ENCODE measurements at places on chromosomes 3 and 15.

DNA sequence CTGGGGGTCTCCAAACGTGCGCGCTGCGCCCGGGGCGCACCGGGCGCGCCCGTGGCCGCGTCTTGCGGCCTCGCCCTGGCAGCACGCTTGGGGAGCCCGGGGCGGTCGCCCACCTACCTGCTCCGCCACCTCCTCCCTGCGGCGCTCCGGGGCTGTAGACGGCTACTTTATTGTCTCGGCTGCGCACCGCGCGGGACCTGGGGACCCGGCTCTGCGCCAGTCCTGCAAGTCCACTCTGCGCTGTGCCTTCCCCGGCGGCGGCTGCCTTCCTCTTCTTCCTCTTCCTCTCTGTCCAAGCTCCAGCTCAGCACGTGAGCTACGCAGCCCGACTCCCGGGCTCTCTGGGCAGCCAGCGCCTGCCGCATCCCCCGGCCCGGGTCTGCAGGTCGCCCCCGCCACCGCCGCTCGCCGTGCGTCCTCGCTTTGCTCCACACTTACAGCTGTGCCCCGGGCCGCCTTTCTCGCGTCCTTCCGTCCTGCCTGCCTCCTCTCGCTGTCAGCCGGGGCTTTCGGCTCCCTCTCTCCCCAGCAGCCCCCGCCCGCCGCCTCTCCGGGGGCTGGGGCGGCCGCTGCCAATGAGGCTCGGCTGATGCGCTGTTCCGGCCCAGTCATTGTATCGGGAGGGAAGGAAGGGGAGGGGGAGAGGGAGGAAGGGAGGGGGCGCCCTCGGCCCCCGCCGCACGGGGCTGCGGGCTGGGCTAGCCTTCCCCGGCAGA, 156.4 kb upstream of the FRMD4B start:
- peak; percentile 18 for DNase-seq

DNA sequence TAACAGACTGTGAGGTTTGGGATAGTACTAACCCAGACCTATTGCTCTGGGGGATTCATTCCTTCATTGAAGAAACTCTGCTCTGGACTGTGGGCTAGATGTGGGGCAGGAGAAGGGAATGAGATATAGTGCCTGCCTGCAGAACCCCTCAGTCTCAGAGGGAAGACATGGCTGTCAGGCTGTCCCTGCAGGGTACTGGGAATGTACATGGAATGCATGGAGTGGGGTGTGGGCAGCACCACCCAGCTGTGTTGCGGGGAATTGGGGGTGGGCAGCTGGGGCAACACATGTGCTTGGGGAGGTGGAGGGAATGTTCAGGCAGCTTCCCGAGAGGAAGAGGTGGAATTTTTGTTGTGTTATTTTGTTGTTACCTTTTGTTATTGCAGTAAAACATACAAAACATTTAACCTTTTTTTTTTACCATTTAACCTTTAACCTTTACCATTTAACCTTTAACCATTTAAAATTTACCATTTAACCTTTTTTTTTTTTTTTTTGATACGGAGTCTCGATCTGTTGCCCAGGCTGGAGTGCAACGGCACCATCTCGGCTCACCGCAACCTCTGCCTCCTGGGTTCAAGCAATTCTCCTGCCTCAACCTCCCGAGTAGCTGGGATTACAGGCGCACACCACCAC, 7.3 kb downstream of the PAQR5 start:
- no peak for DNase-seq

- DNase-seq, result no peak
Measured at GRCh38 chr15:94259121-94259751, 27.9 kb downstream of the MCTP2 start.

DNA sequence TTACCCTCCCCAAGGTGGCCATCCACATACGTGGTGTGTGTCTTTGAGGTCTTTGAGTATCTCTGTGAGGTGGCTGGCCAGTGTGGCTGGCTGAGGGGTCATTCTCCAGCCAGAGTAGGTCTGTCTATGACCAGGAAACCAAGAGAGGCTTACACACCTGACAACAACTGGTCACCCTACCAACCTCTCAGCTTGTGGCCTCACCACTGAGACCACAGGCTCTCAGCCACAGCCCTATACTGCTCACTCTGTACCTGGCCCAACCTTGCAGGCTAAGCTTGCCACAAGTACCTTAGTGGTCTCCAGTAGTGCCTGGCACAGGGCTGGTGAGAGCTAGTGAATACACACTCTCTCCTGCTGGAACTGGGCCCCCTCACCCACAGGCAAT, 5.1 kb downstream of the HEMK1 start:
- no peak for DNase-seq

DNA sequence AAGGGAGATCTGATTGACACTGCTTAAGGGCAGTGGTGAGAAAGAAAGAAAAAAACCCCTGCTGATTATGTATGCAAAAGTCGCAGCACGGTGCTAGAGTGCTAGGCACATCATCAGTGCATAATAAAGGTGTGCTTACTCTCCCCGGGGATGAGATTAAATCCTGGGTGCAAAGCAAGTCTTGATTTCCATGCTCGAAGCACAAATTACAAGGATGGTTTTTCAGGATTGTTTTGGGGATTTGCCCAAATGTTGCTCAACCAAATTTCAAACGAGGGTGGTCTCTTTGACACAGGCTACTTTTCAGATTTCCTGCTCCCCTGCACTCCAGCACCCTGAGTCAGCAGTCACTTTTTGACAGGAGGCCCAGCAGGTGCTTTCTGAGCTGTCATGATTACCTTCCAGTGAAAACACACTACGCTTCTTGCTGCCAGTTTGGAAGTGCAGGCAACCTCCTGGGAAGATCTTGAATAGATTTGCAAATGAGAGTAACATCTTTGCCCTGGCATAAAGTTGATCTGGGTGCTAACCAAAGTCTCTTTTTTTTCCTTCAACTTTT, 167.5 kb upstream of the TRIM42 start:
- DNase-seq, result no peak

- DNase-seq, result peak; percentile 57
Measured at GRCh38 chr3:48634661-48635221, 520 bp downstream of the SLC26A6 start.

GRCh38 chr3:66472313-66473134, 28.3 kb downstream of the LRIG1 start:
- no peak for DNase-seq

DNA sequence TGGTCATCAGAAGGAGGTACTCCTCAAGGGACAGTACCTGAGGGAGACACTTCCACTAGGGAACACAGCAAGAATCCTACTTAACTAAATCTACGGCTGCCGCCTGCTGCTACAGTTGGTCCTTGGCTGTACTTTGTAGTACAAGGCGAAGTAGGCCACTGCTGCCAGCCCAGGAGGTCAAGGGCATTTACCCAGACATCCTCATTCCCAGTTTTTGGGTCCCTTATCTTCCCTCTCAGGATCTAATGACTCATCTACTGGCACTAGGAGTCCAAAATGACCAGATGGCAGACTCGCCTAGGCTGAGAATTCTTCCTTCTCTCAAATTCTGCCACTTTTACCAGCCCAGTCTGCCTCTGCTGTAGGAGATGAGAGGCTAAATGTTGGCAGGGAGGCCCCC, 27.1 kb upstream of the LAMP3 start:
- no peak for DNase-seq

DNA sequence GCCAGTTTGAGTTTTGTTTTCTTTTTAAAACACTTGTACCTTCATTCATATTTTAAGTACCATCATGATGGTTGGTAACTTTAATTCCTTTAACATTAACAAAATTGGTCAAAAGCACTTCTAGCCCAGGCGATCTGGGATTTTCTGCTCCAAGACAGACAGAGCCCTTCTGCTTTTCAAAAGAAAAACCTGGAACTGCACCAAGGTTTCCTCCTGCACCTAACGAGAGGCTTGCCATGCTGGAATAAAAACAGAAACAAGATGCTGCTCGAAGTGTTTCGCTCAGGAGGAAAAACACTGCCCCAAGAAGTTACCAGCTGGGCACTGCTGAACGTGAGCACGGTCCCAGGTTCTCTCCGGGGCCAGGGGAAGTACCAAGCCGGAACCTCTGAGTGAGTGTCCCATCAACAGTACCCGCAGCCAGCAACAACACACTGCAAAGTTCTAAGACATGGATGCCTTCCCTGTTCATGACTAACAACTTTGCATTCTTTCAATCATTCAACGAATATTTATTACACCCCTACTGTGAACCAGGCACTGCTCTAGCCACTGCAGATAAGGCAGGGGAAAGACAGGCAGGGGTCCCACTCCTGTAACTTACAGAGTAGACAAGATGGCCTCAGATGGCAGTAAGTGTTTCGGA, 98.8 kb downstream of the XXYLT1 start:
- DNase-seq, result no peak

- no peak for DNase-seq
Measured at GRCh38 chr3:71425491-71426071, 157.9 kb downstream of the FOXP1 start.

Data from NT2/D1 (cell line).